Caudate nucleus (tissue), 63 donors: ENCODE measurements at places on chromosomes 2 and 18.

DNA sequence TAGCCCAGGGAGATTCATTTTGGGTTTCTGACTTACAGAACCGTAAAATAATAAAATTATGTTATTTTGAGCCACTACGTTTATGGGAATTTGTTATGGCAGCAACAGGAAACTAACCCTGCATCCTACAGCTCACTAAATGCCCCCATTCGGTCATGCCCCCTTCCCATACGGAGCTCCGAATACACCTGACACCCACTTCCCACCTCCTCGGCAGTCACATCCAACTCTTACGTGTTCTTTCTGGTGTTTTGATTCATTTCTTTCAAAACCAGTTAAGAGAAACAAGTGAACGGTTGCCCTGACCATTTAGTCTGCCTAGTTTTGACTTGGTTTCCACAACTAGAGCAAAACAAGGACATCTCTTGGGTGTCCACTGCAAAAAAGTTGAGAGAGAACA, 19.7 kb downstream of the EIPR1 start:
- no peak for DNase-seq

DNA sequence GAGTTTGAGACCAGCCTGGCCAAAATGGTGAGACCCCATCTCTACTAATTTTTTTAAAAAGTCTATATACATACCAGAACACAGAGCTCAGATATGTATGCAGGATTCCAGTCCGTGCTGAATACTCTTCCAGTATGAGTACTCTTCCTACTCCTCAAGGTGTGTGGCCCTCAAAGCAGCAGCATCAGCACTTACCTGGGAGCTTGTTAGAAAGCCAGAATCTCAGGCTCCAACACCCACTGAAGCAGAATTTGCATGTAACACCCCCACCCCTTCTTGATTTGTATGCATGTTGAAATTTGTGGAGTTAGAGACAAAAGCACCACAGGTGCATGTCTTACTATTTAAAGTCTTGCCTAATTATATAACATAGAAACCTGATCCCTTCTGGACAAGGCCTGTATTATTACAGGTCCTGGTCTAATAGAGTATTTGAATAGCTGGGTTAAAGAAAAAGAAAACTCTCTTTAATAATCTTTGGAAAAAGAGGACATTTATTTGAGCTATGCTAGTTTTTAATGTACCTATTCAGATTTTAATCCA, 50.3 kb upstream of the NFE2L2 start:
- DNase-seq: no peak

DNA sequence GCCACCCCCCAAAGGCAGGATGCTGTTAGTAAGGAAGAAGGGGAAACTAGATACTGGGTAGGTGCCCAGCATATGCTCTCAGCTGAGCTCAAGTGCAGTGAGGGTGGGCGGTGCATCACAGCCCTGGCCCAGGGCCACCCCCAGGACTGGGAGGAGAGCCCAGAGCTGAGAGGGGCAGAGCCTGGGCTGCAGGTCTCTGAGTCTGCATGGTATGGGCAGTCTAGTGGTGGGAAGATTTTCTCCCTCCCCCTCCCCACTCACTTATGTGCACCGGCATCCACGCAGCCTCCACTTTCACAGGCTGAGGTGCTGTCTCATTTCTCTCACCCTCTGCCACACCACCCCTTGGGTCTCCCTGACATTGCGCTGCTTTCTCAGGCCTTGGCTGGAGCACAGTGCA, 48.5 kb upstream of the CAB39 start:
- DNase-seq: no peak

DNA sequence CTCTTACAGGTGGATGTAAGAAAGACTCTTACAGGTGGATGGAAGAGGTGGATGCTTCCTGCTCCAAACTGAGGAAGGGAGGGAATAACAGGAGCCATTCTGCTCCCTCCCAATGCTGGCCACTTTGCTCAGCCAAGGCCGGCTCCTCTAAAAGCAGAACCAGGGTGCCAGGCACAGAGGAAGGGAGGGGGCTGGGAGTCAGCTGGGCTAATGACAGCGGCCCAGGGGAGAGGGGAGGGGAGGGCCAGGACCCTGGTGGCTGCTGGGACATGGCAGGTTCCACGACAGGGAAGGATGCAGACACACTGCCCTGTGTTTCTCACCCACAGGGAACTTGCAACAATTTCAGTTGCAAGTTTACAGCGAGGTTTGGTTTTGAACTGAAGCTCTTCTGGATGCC, 173.4 kb downstream of the ANAPC1 start:
- no peak for DNase-seq

DNA sequence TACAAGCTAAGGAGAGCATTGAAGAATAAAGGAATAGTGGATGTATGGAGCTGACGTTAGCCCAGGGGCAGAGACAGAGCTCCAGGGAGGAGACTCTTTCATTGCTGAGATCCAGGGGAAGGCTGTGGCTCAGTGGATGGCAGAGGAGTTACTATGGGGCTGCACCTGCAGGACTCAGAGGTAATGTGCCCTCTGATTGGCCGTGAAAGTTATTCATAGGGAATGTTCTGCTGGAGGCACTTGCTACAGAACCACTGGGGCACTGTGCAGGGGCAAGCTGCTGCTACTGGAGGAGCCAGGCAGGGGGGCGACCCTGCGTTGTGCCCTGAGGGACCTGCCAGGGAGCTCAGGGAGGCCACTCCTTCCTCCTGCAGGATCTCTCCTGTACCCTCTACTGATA, 199.2 kb downstream of the PTPRM start:
- no peak for DNase-seq

DNA sequence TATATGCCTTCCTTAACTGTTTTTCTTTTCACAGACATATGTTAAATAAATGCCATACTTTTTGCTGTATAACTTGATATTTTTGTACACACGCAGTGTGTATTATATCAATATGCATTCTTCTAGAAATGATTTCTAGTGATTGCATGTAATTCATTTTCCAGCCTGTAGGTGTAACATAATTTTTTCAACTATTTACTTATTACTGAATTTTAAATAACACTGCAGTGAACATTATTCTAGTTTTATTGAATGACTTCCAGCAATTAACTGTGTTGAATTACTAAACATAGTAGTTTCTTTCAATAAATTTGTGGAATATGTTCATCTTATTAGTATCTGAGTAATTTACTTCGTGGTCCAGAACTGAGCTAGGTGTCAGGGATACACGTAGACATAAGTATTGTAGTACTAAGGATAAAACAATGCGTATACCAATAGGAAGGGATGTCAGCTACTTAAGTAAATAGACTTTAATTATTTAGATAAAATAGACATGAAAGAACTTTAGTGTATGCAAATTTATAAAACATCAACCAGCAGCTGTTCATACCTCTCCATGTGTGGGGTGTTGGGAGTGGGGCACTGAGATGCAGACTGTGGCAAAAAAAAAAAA, 28.0 kb downstream of the TANC1 start:
- DNase-seq: no peak
